Melanocyte of skin (primary cell): ENCODE measurements at places on chromosomes 4 and X. TPM values are rescaled to one million over a fixed set of nuclear protein-coding genes. Genes with fewer than 3 reads are reported as not detected.

The F8A3 gene
- total RNA-seq = 1.0 and 1.8 TPM in 2 replicates

The DRP2 gene
- 0.31 and 0.33 TPM in 2 replicates for total RNA-seq

The MAGEA9B gene
- total RNA-seq = not detected in 2 replicates

The ZFYVE28 gene
- total RNA-seq = 6.6 and 8.7 TPM in 2 replicates

The FAAH2 gene
- not detected in 2 replicates for total RNA-seq

The SYNPO2 gene
- under 0.01 TPM in 2 replicates for total RNA-seq

The TMEM35A gene
- total RNA-seq = not detected in 2 replicates

The FREM3 gene
- total RNA-seq = not detected in 2 replicates

The IL1RAPL1 gene
- 3.0 and 3.1 TPM in 2 replicates for total RNA-seq

The SMS gene
- total RNA-seq = 128 and 245 TPM in 2 replicates

The AMOT gene
- 4.9 and 10.0 TPM in 2 replicates for total RNA-seq

The SHROOM3 gene
- under 0.01 and 0.33 TPM in 2 replicates for total RNA-seq

The H2BW1 gene
- not detected in 2 replicates for total RNA-seq

The RAB39B gene
- total RNA-seq = under 0.01 and 0.36 TPM in 2 replicates

The RAI2 gene
- not detected in 2 replicates for total RNA-seq

The UGT2B7 gene
- total RNA-seq = 2.4 and 3.3 TPM in 2 replicates

The CYBB gene
- total RNA-seq = not detected in 2 replicates

The ADGRL3 gene
- under 0.01 and 0.15 TPM in 2 replicates for total RNA-seq

The PDE5A gene
- total RNA-seq = 0.67 and 2.2 TPM in 2 replicates

The SLC10A7 gene
- 12.3 and 16.5 TPM in 2 replicates for total RNA-seq

The TRPC3 gene
- not detected in 2 replicates for total RNA-seq

The HSFX2 gene
- total RNA-seq = under 0.01 TPM in 1 of 2 replicates, not detected in the other

The GYG2 gene
- total RNA-seq = 44.0 and 97.0 TPM in 2 replicates

The MAGEB17 gene
- total RNA-seq = not detected in 2 replicates

The DMRTC1B gene
- total RNA-seq = not detected in 2 replicates

The BST1 gene
- total RNA-seq = 10.8 and 15.3 TPM in 2 replicates

The SRPK3 gene
- total RNA-seq = under 0.01 TPM in 2 replicates

The TRIML2 gene
- total RNA-seq = 0.36 TPM in 1 of 2 replicates, not detected in the other

The PABPC1L2A gene
- total RNA-seq = not detected in 2 replicates

The GAGE2A gene
- not detected in 2 replicates for total RNA-seq

The UBE2K gene
- 17.3 and 22.8 TPM in 2 replicates for total RNA-seq

The FAM9B gene
- not detected in 2 replicates for total RNA-seq

The TRIM60 gene
- not detected in 2 replicates for total RNA-seq

The RAB33A gene
- 6.2 and 12.7 TPM in 2 replicates for total RNA-seq

The FGF16 gene
- not detected in 2 replicates for total RNA-seq

The CABS1 gene
- not detected in 2 replicates for total RNA-seq

The PLXNB3 gene
- total RNA-seq = 8.7 and 13.4 TPM in 2 replicates
